ENCODE measurements at places on chromosomes 13 and 19. TPM values are rescaled to one million over a fixed set of nuclear protein-coding genes. Genes with fewer than 3 reads are reported as not detected.

Gene LSM14A
- 53.3 TPM for total RNA-seq

Gene MYO16
- under 0.01 TPM for total RNA-seq

Gene TYROBP
- total RNA-seq, result 9.4 TPM

Gene ZBTB32
- total RNA-seq, result not detected

Gene ZNF560
- not detected for total RNA-seq

Gene SLC25A41
- not detected for total RNA-seq

Gene CEACAM6
- 5.5 TPM for total RNA-seq

Gene CEACAM3
- total RNA-seq, result not detected

Gene CACNA1A
- total RNA-seq, result not detected

Gene SCN1B
- 3.5 TPM for total RNA-seq

Gene FGF9
- not detected for total RNA-seq

Gene COX7A1
- total RNA-seq, result 5.0 TPM

Gene MEIOSIN
- not detected for total RNA-seq

Gene SSBP4
- 253 TPM for total RNA-seq

Gene COMP
- not detected for total RNA-seq

Gene ZNF208
- 22.9 TPM for total RNA-seq

Gene HTR2A
- not detected for total RNA-seq

Gene ANKRD24
- total RNA-seq, result 0.29 TPM

Gene ZNF302
- total RNA-seq, result 13.8 TPM

Gene PSG1
- not detected for total RNA-seq

Gene LGALS7
- total RNA-seq, result not detected

Gene ZNF766
- total RNA-seq, result 15.2 TPM

Gene CLEC11A
- 16.9 TPM for total RNA-seq

Gene ICAM4
- not detected for total RNA-seq

Gene KLK15
- total RNA-seq, result not detected

Gene C2CD4C
- total RNA-seq, result 9.3 TPM

Gene JAK3
- 0.89 TPM for total RNA-seq

Gene USHBP1
- total RNA-seq, result 3.3 TPM

Gene SIGLEC5
- total RNA-seq, result not detected

Gene ARRDC5
- not detected for total RNA-seq
